Activated CD8-positive, alpha-beta memory T cell treated with anti-CD3 and anti-CD28 coated beads, Interleukin-2, amount 10 ng/mL, durations not matched to agents 7 days and 5 days (primary cell): ENCODE measurements at places on chromosomes 7 and 10. TPM values are rescaled to one million over a fixed set of nuclear protein-coding genes. Genes with fewer than 3 reads are reported as not detected.

The CYP3A7 gene
- not detected for total RNA-seq

The PRKAR2B gene
- total RNA-seq = 1.3 TPM

The GBX1 gene
- not detected for total RNA-seq

The SLC39A12 gene
- total RNA-seq = not detected

The BAIAP2L1 gene
- total RNA-seq = 1.1 TPM

The UBN2 gene
- 10.8 TPM for total RNA-seq

The AASS gene
- total RNA-seq = 1.6 TPM

The TUBB8 gene
- total RNA-seq = not detected

The CFAP58 gene
- 0.64 TPM for total RNA-seq

- H3K36me3 ChIP-seq = no peaks in the 10 kb centered on the region
- no peak overlapping the region for H3K27ac ChIP-seq
- peaks cover 2% of the 10 kb centered on the region for H3K4me1 ChIP-seq
Observed at GRCh38 chr10:97525086-97525485, 26.4 kb downstream of the UBTD1 start.

DNA sequence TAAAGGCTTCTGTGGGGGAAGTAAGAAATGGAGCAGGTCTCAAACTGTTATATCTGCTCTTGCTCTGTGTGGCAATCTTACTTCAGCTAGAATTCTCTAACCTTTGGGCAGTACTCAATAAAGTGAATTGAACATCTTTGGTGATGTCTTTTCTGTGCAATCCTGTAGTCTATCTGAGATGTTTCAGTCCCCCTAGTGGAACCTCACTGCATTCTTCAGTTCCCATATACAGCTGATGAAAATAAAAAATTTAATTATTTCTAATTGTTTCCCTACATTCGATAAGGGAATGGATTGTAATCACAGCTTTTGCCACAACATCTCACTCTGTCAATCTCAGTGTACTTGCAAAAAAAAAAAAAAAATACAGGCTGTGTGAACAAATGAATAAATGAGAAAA is 522.6 kb downstream of the DNAJB9 start:
- no peaks in the 10 kb centered on the region for H3K4me1 ChIP-seq
- no peak for DNase-seq
- H3K27ac ChIP-seq = no peak overlapping the region

DNA sequence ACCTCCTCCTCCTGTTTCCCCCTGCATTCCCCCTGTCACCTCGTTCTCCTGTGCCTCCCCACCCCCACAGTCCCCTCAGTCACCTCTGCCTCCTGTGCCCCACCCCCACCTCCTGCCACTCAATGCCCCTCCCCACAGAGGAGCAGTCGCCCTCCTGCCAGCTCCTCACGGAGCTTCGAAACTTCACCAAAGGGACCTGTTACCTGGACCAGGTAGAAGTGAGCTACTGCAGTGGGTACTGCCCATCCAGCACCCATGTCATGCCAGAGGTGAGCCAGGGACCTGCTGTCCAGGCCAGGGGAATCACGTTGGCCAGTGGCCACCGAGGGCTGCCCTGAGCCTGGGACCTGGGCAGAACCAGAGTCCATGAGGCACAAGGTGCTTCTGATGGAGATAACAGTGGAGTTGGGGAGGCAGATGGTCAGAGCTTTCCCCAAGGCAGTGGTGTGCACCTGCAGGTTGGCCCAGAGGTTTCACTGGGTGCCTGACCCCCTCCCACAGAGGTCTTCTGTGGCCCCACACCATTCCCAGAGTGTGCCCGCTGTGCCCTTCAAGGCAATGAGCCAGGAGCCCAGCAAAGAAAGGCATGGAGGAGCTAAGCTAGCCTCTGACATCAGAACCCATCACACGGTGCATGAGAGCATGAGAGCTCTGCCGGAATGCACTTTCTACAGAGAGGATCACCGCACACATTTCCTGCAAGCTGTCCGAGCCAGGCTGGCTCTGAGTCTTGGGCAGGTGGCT is 7.0 kb upstream of the ZNF862 start:
- no peak overlapping the region for H3K27ac ChIP-seq
- no peaks in the 10 kb centered on the region for H3K36me3 ChIP-seq
- H3K4me1 ChIP-seq = peaks cover 2% of the 10 kb centered on the region
- no peak overlapping the region for H3K4me3 ChIP-seq

DNA sequence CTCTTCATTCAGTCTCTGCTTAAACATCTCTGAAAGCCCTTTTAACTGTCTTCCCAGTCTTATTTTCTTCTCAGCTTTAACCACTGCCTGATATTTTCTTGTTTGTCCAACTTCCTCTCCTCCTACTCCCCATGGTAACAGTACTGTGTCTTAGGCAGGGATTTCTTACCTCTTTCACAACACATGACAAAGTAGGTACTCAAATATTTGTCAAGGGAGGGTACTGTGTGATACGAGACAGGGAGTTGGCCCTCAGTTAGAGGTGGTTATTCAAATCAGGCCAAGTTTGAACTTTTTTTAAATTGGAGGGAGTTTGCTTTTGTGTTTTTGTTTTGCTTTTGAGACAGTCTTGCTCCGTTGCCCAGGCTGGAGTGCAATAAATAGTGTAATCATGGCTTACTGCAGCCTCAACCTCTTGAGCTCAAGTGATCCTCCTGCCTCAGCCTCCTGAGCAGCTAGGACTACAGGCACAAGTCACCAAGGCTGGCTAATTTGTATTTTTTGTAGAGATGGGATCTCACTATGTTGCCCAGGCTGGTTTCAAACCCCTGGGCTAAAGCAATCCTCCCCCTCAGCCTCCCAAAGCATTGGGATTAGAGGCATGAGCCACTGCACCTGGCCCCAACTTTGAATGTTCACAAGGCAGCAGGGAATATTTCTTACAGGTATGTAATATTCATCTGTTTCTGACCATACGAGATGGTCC is 2.5 kb upstream of the KPNA7 start:
- no peaks in the 10 kb centered on the region for H3K4me1 ChIP-seq
- no peak for DNase-seq
- H3K4me3 ChIP-seq = no peak overlapping the region

GRCh38 chr7:101838837-101839483 is 21.5 kb downstream of the CUX1 start:
- H3K27ac ChIP-seq = no peak overlapping the region

DNA sequence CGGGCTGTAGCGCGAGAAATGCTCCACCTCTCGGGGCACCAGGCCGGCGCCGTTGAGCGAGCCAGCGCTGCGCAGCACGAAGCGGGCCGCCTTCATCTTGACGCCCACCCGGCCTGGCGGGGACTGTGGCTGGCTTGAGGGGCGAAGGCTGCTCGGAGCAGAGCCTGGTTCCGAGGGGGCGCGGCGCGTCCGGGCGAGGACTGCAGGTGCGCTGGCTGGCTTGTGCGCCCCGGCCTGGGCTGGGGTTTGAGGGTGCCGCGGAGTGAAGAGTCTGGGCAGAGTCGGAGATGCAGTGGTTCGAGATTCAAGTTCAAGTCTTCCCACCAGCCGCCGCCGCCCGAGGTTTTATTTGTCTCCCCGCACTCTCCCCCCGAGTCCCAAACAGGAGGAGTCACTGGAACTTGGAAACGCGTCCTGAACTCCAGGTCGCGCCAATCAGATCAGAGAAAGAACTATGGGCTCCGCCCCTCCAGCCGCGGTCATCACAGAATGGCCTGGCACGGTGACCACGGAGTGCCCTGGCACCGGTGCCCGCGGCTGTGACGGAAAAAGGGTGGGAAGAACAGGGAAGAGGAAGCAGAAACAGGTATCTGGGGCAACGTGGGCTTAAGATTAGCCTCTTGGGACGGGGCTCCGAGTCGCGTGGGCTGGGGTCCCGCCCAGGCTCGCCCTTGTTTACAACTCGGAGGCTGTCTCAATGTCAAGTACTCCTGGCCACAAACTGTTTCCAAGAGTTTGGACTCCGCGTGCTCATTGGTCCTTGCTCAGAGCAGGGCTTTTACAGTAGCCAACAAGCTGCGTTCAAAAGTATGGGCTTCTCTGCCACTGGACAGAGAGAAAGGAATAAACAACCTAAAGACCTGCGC is at the start of gene PDK4:
PDK4 (minus strand) TSS at position 319 of the 866 bp plus-strand sequence; CDS start at position 96, 223 bp downstream.
- H3K36me3 ChIP-seq = no peaks in the 10 kb centered on the region
- no peak within 1 kb of the TSS for H3K4me3 ChIP-seq
- H3K4me1 ChIP-seq = peaks cover 2% of the 10 kb centered on the region
- peaks cover 23% of the 10 kb centered on the region for H3K27me3 ChIP-seq
- no peak within 1 kb of the TSS for H3K27ac ChIP-seq

- DNase-seq = no peak
- H3K4me3 ChIP-seq = no peak overlapping the region
- H3K27me3 ChIP-seq = no peaks in the 10 kb centered on the region
- H3K4me1 ChIP-seq = no peaks in the 10 kb centered on the region
- H3K27ac ChIP-seq = no peak overlapping the region
Observed at GRCh38 chr7:135914346-135914745, 62.8 kb downstream of the MTPN start.

GRCh38 chr10:51620131-51620530 is 79.3 kb downstream of the CSTF2T start:
- no peak overlapping the region for H3K27ac ChIP-seq
- no peaks in the 10 kb centered on the region for H3K4me1 ChIP-seq

DNA sequence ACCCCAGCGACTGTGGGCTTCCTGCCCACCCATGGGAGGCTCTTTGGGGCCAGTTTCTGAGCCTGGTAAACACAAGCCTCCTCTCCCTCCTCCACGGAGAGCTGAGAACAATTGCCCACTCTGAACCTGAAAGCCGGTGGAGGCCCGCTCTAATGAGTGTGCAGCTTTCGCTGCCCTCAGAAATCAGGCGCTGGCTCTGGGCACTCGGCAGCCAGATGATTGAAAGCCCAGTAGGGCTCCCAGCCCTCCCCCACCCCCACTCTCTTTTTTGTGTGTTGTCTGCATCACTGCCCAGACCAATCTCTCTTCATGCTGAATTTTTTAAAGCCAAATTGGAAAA is 438.9 kb downstream of the RPS24 start:
- H3K4me3 ChIP-seq = no peak overlapping the region
- H3K27me3 ChIP-seq = peaks cover 2% of the 10 kb centered on the region
- H3K4me1 ChIP-seq = peaks cover 7% of the 10 kb centered on the region
- H3K27ac ChIP-seq = no peak overlapping the region
- H3K36me3 ChIP-seq = no peaks in the 10 kb centered on the region
- DNase-seq = no peak

GRCh38 chr7:151721694-151722093 is 155.2 kb downstream of the PRKAG2 start:
- H3K27ac ChIP-seq = no peak overlapping the region
- no peak overlapping the region for H3K4me3 ChIP-seq
- H3K4me1 ChIP-seq = peaks cover 7% of the 10 kb centered on the region
- no peaks in the 10 kb centered on the region for H3K36me3 ChIP-seq
- H3K27me3 ChIP-seq = no peaks in the 10 kb centered on the region

DNA sequence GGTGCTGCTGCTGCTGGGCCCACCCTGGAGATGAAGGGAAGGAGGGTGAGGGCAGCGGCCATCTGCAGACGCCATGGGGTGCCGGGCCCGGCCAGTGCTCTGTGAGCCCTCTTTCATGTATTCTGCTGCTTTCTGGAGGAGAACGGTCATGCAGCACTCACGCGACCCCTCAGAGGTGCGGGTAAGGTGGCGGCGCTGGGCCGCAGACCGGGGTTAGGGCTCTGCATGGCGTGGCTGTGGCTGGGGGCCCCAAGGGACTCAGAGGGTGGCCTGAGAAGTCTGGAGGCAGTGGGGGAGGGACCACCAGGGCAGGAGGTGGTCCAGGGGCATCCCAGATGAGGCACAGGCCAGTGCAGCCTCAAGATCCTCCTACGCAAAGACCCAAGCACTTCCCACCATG is 275.5 kb downstream of the ELFN1 start:
- H3K4me1 ChIP-seq = peaks cover 40% of the 10 kb centered on the region
- no peak for DNase-seq
- no peak overlapping the region for H3K27ac ChIP-seq
- no peak overlapping the region for H3K4me3 ChIP-seq
- no peaks in the 10 kb centered on the region for H3K36me3 ChIP-seq

DNA sequence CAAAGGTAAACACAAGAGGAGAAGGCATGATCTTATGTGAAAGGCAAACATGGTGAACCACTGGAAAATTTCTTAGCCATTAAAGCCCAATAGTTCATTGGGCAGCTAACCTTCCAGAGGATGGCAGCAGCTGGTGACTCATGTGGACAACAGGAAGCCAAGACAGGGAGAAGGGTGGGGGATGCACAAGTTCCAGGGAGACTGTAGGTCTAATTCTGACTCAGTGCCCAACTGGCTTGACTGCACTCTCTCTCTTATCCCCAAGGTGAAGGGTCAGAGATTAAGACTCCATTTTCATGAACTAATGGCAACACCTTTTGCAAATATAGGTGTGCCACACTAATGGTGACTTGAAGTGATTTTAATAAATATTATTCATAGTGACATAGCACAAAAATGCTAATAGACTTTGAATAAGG is 47.9 kb upstream of the SLC35B4 start:
- H3K4me3 ChIP-seq = no peak overlapping the region
- no peak overlapping the region for H3K27ac ChIP-seq
- no peaks in the 10 kb centered on the region for H3K36me3 ChIP-seq
- peaks cover 30% of the 10 kb centered on the region for H3K27me3 ChIP-seq

- H3K27ac ChIP-seq = no peak overlapping the region
- peaks cover 5% of the 10 kb centered on the region for H3K27me3 ChIP-seq
- DNase-seq = no peak
- peaks cover 27% of the 10 kb centered on the region for H3K4me1 ChIP-seq
- H3K36me3 ChIP-seq = peaks cover 2% of the 10 kb centered on the region
Observed at GRCh38 chr10:87503401-87503800, 1.3 kb upstream of the MINPP1 start.

DNA sequence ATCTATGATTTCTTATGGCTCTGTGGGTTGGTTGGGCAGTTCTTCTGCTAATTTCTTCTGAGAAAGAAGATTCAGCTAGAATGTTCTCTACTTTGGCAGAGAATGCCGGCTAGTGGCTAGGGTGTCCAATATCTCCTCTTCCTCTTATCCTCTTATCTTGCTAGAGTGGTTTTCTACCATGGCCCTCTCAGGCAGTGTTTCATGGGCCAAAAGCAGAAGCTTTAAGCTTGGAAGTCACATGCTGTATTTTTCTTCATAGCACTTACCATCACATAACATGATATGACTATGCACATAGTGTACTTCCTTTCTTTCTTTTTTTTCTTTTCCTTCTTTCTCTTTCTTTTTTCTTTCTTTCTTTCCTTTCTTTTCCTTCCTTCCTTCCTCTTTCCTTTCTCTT is 140.0 kb downstream of the ITGB8 start:
- DNase-seq = no peak
- no peaks in the 10 kb centered on the region for H3K27me3 ChIP-seq
- no peak overlapping the region for H3K4me3 ChIP-seq
- H3K36me3 ChIP-seq = no peaks in the 10 kb centered on the region
- no peaks in the 10 kb centered on the region for H3K4me1 ChIP-seq
- H3K27ac ChIP-seq = no peak overlapping the region

GRCh38 chr10:44830022-44830421 is 81.1 kb upstream of the TMEM72 start:
- H3K4me3 ChIP-seq = no peak overlapping the region
- no peak overlapping the region for H3K27ac ChIP-seq
- H3K4me1 ChIP-seq = no peaks in the 10 kb centered on the region
- no peaks in the 10 kb centered on the region for H3K36me3 ChIP-seq
- no peaks in the 10 kb centered on the region for H3K27me3 ChIP-seq

DNA sequence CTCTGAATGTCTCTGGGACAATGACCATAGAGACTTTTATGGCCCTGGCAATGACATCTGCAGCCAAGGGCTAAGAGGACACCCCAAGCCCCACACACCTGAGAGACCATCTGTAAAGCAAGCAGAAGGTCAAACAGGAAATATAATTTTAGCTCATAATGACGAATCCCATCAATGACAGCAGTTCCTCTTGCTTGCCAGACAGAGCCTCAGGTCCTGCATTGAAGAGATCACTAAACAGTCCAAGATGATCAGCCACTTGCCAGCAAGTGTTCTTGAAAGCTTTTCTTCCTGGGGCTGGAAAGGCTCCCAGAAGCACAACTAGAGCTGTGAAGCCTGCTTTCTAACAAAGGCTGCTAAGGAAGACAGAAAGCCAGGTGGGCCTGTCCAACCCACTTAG is 993.7 kb upstream of the AUTS2 start:
- no peaks in the 10 kb centered on the region for H3K4me1 ChIP-seq
- no peak overlapping the region for H3K4me3 ChIP-seq
- no peaks in the 10 kb centered on the region for H3K27me3 ChIP-seq
